ENCODE measurements at places on chromosomes 1 and 21.

GRCh38 chr1:40425198-40425597 is 25.1 kb upstream of the ZFP69B start:
- DNase-seq = no peak

DNA sequence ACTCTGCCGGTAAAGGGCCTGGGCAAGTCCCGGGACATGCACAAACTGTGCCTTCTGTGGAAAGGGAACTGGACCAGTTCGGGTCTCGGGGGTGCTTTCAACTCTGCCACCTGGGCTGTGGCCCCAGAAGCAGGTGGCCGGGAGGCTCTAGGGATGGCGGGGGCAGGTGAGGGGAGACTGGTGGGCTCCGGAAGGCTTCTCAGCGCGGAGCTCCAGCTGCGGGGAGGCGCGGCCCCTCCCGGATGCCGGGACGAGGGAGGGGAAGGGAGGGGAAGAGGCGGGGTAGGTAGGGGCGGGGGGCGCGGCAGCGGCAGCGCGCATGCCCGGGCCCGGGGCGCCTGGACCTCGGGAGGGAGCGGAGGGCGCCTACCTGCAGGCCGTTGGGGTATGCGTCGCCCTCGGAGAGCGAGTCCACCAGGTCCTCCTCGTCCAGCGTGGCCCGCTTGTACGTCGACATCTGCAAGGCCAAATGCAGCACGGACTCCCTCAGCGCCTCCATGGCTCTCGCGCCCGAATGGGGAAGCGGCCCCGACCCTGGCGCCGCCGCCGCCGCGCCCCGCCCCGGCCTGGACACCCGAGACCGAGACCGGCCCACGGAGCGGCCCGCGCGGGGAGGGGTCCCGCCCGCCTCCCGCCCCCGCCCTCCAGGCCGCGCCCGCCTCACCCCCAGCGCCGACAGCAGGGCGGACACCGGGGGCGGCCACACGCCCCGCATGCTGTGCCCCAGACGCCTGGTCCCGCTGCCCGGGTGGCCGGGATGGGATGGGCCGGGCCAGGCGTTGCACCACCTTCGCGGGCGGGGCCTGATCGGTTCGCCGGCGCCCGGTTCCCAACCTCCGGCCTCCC is at the start of gene ECE1:
ECE1 (minus strand) TSS at position 764 of the 846 bp plus-strand sequence; CDS start at position 715, 49 bp downstream.
- DNase-seq = peak; percentile 42

- DNase-seq = no peak
These were observed 25.8 kb downstream of the HYI start for GRCh38 chr1:43427941-43428340.

DNA sequence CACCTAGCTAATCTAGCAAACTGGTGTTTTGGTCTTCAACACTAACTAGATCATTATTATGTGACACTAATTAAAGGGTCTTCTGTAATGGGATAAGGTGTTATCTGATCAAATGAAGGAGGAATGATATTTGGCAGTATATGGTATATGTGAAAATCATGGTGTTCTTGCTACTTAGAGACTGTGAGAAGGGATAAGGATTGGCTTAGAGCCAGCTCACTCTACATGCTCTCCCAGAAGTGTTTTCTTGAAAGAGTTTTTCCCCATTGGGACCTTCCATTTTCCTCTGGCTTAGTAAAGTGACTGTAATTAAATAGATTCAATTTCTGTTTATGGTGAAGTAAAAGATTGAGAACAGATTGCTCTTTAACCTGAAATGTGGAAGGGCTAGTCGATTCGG is 71.2 kb upstream of the RGL1 start:
- no peak for DNase-seq

- peak; percentile 47 for DNase-seq
These were observed 380.8 kb downstream of the NPHP4 start for GRCh38 chr1:5611431-5611830.

DNA sequence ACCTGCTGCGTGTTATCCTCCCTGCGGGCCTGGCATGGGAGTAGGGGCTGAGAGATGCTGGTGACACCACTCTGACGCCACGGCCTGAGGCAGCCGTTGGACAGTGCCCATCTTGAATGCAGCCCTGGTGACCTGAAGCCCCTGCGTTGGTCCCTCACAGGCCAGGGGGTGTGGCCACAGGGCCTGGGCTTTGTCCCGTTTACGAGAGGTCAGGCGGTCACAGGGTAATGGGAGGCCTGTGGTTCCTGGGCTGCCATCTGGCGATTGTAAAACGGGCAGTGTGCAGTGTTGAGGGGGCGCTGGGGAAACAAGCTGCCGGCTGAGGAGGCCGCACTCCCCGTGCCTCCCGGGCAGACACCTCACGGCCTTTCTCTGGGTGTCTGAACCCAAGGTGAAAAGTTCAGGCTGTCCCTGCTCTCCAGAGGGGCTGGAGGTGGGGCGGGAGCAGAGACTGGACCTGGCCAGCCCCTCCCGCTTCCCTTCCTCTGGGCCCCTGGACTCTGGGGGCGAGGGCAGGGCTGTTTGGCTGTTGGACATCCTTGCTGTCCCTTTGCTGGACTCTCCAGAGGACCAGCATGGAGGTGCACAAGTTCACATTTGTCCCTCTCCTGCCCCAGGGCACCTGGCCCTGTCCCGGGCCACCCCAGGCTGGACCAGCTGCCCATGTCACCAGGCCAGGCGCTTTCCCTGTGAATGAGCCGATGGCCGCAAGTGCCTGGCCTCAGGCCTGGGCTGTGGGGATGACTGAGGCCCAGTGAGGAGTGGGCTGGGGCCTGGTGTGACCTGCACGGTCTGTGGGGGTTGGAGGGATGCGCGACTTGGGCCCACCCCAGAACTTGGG is 42.4 kb downstream of the SKI start:
- DNase-seq = no peak

Data from kidney tubule cell (primary cell).